ENCODE measurements at places on chromosomes 4 and X. TPM values are rescaled to one million over a fixed set of nuclear protein-coding genes. Genes with fewer than 3 reads are reported as not detected.

DNA sequence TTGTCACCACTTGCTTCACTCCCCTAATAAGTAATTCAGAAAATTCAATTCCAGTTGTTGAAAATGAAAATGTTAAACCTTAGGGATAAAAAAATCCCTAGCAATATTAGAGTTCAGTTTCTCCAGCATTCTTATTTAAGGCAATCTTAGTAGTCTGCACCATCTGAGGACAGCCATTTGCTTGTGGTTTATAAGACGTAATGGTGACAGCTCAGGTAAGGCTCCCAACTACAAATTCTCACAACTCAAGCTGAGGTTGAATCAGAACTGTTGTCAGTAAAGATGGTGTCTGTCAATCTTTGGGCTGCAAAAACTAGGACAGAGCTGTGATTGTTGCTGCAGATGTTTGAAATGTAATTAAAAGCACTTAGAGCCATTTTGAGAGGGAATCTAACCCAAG, 16.3 kb upstream of the ADGRA3 start:
- no peak for DNase-seq

DNA sequence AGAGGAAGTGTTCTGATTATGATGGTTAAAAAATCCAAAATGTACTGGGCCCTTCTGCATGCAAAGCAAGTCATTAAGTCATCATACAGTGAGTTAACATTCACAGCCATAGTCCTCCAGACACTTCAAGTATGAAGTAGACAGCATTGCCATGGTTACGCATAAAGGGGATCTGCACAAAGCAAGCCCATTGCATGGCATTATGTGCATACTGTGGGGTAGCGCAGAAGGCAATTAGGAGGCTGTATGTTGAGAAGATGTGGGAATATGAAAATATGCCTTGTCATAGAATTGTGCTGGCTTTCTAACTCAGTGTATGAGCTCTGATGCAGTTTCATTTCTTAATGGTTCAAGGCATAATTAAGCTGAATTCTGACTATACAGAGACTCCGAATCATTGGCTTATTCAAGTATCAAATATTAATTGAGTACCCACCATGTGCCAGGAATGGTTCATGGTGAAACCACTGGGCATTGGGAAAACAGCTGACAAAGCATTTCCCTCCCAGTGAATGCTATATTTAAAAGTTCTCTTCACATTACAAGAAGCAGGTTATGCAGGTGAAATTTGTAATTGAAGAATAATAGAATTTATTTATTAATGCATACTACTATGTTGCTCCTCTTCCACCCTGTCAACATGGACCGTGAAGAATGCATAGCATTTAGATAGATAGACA, 588.9 kb downstream of the ZNF674 start:
- no peak for DNase-seq

- DNase-seq: peak; percentile 54
These were observed 59.2 kb upstream of the ZC4H2 start for GRCh38 chrX:65035446-65035770.

DNA sequence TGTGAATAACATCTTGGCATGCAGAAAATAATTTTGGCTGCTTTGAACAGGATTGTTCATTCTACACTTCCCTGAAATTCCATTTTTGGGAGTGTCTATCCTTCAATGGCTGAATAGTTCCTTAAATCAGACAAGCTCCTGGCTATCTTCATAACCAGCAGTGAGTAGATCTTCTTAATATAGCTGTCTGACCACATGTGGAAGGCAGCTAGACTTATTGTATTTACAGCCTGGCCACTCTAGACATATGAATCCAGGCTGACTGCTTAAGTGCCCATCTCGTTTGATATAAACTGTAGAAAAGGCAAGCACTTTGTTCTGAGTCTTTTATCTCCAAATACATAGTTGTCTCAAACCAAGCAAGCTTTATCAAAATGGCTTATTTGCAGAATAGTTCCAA, 40.0 kb downstream of the PWWP3B start:
- DNase-seq: no peak

The EMCN gene
- total RNA-seq: 0.59 TPM

DNA sequence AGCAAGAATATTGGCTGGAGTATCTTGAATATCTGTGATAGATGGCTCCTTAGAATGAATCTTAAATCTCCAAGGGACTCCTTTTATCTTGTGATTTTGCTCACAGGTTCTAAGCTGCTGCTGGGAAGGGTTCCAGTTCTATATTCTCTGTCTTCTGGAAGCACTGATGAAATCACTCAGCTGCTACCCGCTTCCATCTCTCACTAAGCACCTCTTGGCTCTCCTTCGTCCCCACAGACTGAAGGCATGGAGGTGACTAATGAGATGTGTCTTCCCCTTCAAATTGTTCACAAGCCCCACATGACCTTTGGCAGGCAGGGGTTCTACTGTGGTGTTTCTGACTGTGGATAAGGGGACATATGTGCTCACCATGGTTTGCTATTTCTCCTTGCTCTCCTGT, 75.9 kb downstream of the C4orf51 start:
- DNase-seq: no peak

GRCh38 chr4:16667464-16667863, 231.0 kb downstream of the LDB2 start:
- peak; percentile 89 for DNase-seq

DNA sequence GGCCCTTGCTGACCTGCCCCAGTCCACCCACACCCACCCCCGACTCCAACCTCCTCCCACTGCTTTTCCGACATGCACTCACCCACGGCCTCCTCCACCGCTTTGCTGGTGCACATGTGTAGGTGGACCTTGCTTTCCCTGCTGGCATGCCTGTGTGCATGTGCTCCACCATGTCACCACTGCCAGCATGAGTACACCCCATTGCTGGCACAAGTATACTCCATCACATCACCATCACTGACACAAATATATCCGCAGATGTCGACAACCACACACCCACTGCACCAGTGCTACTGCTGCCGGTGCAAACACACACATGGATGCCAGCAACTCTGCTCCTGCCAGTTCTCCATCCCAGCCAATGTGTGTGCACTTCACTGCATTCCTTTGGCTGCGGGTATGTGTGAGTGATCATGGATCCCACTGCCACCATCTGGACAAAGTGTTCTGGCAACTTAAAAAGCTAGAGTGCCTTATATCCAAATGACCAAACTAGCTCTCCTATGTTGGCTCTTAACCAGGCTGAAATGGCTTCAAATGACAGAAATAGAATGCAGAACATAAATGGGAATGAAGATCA, 1072.3 kb downstream of the RAPGEF2 start:
- no peak for DNase-seq

The CPXCR1 gene
- total RNA-seq: not detected

The PDE6B gene
- not detected for total RNA-seq

The NEUROG2 gene
- total RNA-seq: 0.12 TPM

- no peak for DNase-seq
These were observed 313.8 kb downstream of the CAMK2D start for GRCh38 chr4:113447769-113448168.

The PRDM5 gene
- 11.4 TPM for total RNA-seq

GRCh38 chr4:38610966-38611431, 53.0 kb upstream of the KLF3 start:
- DNase-seq: no peak

- no peak for DNase-seq
These were observed 1225.9 kb downstream of the PCDH18 start for GRCh38 chr4:136306361-136306760.

- peak; percentile 0 for DNase-seq
These were observed 53.1 kb downstream of the CHM start for GRCh38 chrX:85994228-85994627.

The AVPR2 gene
- total RNA-seq: not detected

The HPGD gene
- total RNA-seq: 0.24 TPM

DNA sequence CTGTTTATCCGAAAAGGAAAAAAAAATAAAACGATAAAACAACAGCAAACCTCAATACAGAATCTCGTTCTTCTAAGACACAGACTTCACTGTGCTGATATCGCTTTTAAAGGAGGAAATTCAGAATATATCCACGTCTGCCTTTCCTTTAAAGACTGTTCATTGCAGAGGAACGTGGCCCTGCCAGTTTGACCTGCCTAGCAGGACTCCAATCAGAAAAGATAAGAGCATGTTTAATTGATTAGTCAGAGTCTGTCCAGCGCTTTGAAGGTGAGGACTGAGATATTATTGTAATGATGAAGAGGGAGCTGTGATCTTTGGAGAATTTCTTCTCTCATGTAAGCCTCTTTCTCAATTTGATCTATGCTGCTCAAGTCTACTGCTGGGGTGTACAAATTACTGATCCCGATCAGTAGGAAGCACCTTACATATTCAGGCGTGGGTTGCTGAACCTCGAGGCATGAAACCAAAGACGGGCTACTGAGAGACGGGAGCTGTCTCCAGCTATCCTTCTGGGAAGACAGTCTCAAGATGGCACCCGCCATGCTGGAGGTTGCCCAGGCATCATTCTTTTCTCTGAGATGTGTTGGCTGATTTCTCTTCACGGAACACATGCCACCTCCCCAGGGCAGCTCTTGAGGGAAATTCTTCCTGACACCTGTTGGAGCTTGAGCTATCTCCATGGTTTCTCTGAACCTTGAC, 146.1 kb downstream of the SHOX start:
- no peak for DNase-seq

The SLC4A4 gene
- under 0.01 TPM for total RNA-seq

- DNase-seq: no peak
These were observed 81.6 kb upstream of the HHIP start for GRCh38 chr4:144564358-144564757.

GRCh38 chr4:3283916-3284315, 8.9 kb upstream of the RGS12 start:
- DNase-seq: peak; percentile 68

The ENPP6 gene
- total RNA-seq: not detected

- DNase-seq: no peak
These were observed 10.4 kb upstream of the CLCN4 start for GRCh38 chrX:10146346-10146745.

The FGF2 gene
- total RNA-seq: 3.3 TPM

GRCh38 chr4:17469931-17470674, 41.8 kb downstream of the QDPR start:
- peak; percentile 48 for DNase-seq

GRCh38 chr4:80926446-80926845, 104.1 kb upstream of the BMP3 start:
- no peak for DNase-seq

GRCh38 chr4:185723631-185724260, 88.2 kb downstream of the SORBS2 start:
- DNase-seq: no peak

- no peak for DNase-seq
These were observed 7.1 kb downstream of the OFD1 start for GRCh38 chrX:13741695-13742094.

DNA sequence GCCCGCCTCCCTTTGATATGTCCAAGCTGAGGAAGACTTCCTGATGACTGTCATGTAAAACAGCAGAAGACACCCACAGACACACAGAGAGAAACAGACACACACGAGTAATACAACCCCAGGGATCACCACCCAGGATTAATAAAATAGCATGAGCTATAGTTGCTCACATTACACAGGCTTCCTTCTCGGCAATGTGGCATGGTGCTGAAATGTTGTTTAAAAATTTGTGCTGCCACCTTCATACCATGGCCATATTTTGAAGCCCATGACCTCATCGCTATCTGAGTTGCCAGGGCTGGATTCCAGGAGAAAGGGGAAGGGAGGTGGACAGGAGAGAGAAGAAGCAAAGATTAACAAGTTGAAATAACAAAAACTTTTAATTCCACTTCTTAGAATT, 111.7 kb downstream of the SYNPO2 start:
- DNase-seq: no peak

DNA sequence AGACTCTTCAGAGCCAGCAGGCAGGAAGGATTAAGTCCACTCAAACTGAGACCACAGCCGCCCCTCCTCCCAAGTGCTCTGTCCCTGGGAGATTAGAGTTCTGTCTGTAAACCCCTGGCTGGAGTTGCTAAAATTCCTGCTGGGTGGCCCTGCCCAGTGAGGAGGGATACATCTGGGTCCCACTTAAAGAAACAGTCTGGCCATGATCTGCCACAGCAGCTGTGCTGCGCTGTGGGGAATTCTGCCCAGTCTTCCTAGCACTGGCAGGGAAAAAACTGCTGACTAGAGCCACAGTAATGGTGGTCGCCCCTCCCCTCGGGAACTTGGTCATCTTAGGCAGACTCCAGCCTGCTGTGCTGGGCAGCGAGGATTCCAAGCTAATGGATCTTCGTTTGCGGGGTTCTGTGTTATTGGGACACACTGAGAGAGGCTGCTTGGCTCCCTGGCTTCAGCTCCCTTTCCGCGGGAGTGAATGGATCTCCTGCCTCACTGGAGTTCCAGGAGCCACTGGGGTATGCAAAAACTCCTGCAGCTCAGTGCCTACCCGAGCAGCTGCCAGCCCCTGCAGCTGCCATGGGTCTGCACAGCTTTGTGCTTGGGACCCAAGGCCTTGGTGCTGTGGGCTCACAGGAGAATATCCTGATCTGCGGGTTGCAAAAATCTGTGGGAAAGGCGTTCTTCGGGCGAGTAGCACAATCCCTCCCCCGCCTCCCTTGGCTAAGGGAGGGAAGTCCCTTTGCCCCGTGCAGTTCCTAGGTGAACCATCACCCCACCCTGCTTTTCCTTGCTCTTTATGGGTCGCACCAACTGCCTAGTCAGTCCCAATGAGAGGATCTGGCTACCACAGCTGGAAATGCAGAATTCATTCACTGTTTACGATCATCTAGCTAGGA, 15.7 kb downstream of the ZXDB start:
- no peak for DNase-seq

The GC gene
- total RNA-seq: not detected

The SMARCAD1 gene
- total RNA-seq: 30.8 TPM

GRCh38 chrX:109679820-109680219, 53.2 kb downstream of the ACSL4 start:
- DNase-seq: no peak

The INTS6L gene
- 5.5 TPM for total RNA-seq

DNA sequence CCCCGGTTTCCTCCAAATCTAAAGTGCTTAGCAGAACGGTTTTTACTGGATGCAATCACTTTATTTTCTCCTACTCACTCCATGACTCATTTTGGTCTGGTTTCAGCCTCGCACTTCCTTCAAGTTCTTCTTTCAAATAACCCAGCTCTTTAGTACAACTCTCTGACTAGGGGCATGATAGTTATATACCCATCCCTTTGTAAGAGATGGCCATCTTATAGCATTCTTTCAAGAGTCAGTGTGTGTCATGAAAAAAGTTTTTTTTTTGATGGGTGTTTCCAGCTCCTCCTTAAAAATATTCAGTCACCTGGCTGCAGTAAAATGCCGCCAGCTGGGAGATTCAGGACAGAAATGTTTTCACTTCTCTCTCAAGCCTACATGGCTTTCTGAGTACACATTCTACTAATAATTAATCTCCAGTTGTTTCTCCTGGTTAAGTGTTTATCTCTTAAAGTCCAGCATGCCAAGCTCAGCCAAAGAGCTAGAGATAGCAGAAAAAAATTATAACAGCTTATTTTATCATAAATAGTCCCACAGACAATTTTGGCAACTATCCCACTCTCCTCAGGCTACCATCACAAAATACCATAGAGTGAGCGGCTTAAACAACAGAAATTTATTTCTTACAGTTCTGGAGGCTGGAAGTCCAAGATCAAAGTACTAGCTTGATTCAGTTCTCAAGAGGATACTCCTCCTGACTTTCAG, 139.3 kb downstream of the GASK1B start:
- DNase-seq: peak; percentile 53

All from RPMI7951 (cell line).